ENCODE measurements at places on chromosomes 5 and 9. TPM values are rescaled to one million over a fixed set of nuclear protein-coding genes. Genes with fewer than 3 reads are reported as not detected.

The HMMR gene
- not detected for total RNA-seq

The OCLN gene
- 11.5 TPM for total RNA-seq

The EXOSC2 gene
- total RNA-seq: 59.3 TPM

The ALDH1A1 gene
- 197 TPM for total RNA-seq

The POLK gene
- total RNA-seq: 27.9 TPM

The IL4 gene
- total RNA-seq: not detected

The PCDHA11 gene
- 0.98 TPM for total RNA-seq

The QRFP gene
- not detected for total RNA-seq

The GDF9 gene
- 0.18 TPM for total RNA-seq

The FAM78A gene
- total RNA-seq: 15.9 TPM

The FOXD4L5 gene
- total RNA-seq: not detected

The PPP3R2 gene
- total RNA-seq: 0.07 TPM

The BRINP1 gene
- 1.3 TPM for total RNA-seq

The EQTN gene
- total RNA-seq: 2.8 TPM

The ABO gene
- 0.29 TPM for total RNA-seq

The PGM5 gene
- total RNA-seq: 275 TPM

The ARHGEF28 gene
- 11.9 TPM for total RNA-seq

The FGF18 gene
- 3.0 TPM for total RNA-seq

The NDOR1 gene
- total RNA-seq: not detected

The MED27 gene
- 12.6 TPM for total RNA-seq

The OLFM1 gene
- total RNA-seq: 10.8 TPM

The GLT6D1 gene
- total RNA-seq: not detected

The C1QTNF2 gene
- 16.5 TPM for total RNA-seq

The HSD17B3 gene
- not detected for total RNA-seq

The PCDHGA10 gene
- 2.4 TPM for total RNA-seq

The KLF9 gene
- 19.1 TPM for total RNA-seq

The PCDHB13 gene
- 26.1 TPM for total RNA-seq

The SPATA31E1 gene
- not detected for total RNA-seq

The PKD2L2 gene
- not detected for total RNA-seq

The PCDHA8 gene
- total RNA-seq: not detected

The GARNL3 gene
- total RNA-seq: 9.7 TPM

The OMD gene
- total RNA-seq: 13.2 TPM

The CNTFR gene
- 14.7 TPM for total RNA-seq

The CA9 gene
- not detected for total RNA-seq

The GABRA6 gene
- not detected for total RNA-seq

The SLC34A3 gene
- total RNA-seq: not detected

The C5orf46 gene
- total RNA-seq: not detected

The ACTBL2 gene
- not detected for total RNA-seq

The NUP214 gene
- total RNA-seq: 71.0 TPM

The PAX5 gene
- total RNA-seq: not detected

The OBP2B gene
- not detected for total RNA-seq

The ZFYVE16 gene
- 64.0 TPM for total RNA-seq

The DBH gene
- not detected for total RNA-seq

The WDR38 gene
- total RNA-seq: not detected

The CREBRF gene
- total RNA-seq: 31.8 TPM
